NCI-H2029 treated with DMSO at 0.1 percent for 48 hours (cell line): ENCODE measurements at places on chromosomes 4 and X.

GRCh38 chrX:19195243-19195610, 73.0 kb upstream of the ADGRG2 start:
- DNase-seq, result no peak

DNA sequence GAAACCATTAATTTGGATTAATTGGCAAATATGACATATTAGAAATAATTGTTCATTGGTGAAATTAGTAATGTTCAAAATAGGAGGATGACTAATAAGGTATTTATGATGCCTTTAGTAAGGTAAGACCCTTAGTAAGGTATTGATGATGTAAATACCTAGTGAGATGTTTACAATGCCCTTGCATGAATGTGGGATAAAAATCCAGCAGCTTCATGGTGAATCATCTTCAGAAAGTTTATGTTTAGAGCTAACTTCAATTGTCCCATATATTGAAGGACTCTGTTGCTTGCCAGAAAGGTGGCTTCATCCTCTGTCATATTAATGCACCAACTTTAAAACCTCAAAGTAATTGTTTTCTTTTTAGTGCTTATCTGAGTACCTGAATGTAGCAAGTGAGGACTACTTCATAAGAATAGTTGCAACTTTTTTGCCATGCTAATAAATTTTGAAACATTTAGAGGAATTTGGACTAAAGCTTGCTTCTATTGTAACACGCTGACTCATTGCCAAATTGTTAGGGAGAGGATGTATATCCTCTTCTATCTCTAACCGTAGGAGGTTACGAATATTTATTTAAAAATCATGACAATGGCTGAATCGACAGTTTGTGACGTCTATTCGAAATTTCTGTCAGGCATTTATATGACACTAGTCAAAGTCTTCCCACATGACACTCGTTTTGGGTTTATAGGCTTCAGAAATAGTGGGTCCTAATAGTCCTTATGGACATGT, 174.1 kb upstream of the HS3ST1 start:
- DNase-seq, result no peak

- DNase-seq, result no peak
These were observed 11.3 kb downstream of the PNCK start for GRCh38 chrX:153662266-153662665.

- DNase-seq, result no peak
These were observed 510.9 kb downstream of the ANKRD50 start for GRCh38 chr4:124201636-124202035.

- DNase-seq, result no peak
These were observed 165.6 kb downstream of the CBR4 start for GRCh38 chr4:168844353-168845049.

DNA sequence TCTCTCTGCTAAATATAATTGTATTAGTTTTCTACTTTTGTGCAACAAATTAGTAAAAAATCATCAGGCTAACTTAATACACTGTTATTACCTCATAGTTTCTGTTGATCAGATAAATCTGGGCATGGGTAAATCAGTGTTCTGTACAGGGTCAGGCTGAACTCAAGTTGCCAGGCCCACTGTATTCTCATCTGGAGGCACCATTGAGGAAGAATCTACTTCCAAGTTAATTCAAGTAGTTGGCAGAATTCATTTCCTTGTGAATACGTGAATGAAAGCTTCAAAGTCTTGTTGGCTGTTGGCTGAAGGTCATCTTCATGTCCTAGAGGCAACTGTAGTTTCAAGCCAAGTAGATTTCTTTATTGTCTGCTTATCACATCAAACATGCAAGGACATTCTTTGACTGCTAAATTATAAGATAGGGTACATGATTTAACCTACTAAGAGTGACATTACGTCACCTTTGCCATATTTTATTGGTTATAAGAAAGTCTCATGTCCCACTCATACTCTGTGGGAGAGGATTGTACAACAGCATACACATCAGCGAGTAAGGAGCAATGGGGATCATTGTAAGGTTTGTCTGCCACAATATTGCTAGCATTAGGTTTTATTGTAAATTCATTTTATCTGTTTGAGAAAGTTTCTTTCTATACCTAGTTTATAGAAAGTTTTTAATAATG, 1219.0 kb downstream of the ARAP2 start:
- DNase-seq, result no peak

- DNase-seq, result peak; percentile 73
These were observed 12.8 kb downstream of the PJA1 start for GRCh38 chrX:69152417-69152841.

- DNase-seq, result no peak
These were observed 119.3 kb downstream of the C4orf51 start for GRCh38 chr4:145799223-145799622.

GRCh38 chr4:102547973-102548372, 46.8 kb downstream of the NFKB1 start:
- no peak for DNase-seq

DNA sequence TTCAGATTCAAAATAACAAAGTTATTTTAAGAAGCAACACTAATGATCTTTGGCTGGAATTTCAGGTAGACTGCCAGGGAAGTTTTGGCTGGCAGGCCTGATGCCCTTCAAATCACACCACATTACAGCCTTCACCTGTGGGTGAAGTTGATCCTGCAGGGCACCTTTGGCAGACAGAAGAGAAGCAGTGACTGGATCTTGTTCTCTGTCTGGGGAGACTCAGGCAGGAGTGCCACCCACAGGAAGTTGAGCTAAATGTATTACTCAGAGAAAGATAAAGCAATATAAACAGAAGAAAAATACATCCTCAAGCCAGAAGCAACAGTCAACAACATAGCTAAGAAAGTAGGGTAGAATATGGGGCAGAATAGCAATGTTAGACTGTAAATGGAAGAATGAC, 12.8 kb upstream of the CFAP299 start:
- DNase-seq, result no peak

DNA sequence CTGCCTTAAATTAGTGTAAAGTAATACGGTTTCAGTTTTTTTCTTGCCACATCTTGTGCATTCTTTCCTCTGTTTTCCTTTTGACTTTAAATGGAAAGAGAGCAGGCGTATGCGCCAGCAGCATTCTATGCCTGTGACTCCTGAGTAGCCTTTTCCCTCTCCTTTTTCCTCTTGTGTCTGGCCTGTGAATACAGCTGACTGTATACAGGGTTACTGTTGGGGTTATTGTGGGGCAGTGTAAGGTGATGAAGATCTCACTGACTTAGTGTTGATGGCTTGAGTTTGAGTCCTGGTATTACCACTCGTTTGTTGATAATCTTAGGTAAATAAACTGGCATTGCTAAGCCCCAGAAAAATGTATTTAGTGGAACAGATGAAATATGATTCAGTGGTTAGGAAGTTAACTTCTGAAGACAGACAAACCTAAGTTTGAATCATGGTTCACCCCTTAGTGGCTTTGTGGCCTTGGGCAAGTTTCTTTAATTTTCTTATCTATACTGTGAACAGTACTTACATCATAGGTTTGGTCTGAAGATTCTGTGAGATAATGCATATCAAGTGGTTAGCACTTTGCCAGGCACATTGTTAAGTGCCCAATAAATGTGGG, 105.1 kb downstream of the FNIP2 start:
- no peak for DNase-seq

DNA sequence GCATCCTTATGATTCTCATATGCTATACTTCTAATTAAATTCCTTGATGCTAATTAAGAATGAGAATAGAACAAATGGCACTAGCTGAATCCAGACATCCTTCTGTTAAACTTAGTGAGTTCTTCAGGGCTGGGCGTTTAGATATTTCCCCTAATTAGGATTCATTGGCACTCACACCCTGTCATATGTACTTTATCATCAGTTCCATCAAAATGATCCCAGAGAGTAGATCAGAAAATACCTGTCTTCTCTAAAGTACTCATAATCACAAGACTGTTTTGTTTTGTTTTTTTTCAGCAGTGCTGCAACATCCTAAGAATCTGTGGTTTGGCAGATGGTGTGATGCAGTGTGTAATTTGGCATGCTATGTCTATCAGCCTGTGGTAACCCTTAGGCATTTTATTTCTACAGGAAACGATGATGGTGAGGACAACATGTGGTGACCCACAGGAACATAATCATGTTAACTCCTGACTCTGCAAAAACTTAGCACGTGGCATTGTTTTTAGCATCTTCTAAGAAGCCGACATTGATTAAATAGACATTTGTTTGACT, 2528.4 kb downstream of the ARAP2 start:
- no peak for DNase-seq

DNA sequence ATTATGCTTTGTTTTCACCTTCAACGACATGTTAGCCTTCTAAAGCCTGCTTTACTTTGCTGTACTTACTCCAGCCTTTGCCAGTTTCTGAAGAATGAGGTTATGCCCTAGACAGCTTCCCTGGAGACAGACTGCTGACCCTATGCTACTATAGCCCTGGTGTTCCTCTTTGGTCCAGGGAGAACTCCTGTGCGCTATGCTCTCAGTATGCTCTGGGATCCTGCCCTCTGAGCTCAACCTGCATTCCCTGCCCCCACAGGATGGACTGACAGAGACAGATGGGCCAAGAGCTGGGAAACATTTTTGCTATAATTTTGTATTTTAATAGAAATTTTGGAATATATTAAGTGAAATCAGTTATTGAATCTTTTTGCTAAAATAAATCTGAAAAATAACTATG, 425.9 kb downstream of the TMA16 start:
- no peak for DNase-seq

GRCh38 chr4:145895056-145895455, 43.6 kb downstream of the ZNF827 start:
- no peak for DNase-seq

- DNase-seq, result no peak
These were observed 418.9 kb downstream of the CCSER1 start for GRCh38 chr4:90546114-90546513.

- no peak for DNase-seq
These were observed 59.4 kb upstream of the TLL1 start for GRCh38 chr4:165813606-165814005.

- peak; percentile 34 for DNase-seq
These were observed 24.2 kb downstream of the FAM156A start for GRCh38 chrX:52933976-52934703.

- DNase-seq, result no peak
These were observed 22.9 kb upstream of the ANK2 start for GRCh38 chr4:113026556-113026955.

- no peak for DNase-seq
These were observed 102.6 kb downstream of the RAPGEF2 start for GRCh38 chr4:159205466-159205865.

- DNase-seq, result no peak
These were observed 407 bp downstream of the IL13RA1 start for GRCh38 chrX:118727686-118728339.

DNA sequence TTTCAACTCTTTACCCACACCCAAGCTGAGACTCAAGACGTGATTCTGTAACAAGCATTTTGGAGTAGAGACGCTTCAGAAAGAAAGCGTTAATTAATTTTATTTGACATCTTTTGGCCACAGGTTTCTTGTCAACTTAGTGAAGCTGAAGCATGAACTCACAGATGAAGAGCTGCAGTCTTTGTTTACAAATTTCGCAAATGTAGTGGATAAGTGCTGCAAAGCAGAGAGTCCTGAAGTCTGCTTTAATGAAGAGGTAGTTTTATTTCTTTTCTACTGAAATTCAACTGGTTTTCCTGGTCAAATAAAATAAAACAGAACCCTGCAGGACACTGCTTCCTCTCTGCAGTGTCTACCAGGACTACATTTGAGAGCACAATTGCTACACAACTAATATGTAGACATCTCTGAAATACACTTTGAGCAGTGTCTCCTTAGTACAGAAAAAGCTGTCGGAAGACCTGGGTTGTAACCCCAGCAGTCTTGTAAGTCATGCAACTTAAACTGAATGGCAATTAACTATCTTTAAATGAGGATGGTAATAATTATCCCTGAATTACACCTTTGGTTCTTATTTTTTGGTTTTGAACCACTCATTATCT, 20.2 kb downstream of the AFM start:
- DNase-seq, result no peak

DNA sequence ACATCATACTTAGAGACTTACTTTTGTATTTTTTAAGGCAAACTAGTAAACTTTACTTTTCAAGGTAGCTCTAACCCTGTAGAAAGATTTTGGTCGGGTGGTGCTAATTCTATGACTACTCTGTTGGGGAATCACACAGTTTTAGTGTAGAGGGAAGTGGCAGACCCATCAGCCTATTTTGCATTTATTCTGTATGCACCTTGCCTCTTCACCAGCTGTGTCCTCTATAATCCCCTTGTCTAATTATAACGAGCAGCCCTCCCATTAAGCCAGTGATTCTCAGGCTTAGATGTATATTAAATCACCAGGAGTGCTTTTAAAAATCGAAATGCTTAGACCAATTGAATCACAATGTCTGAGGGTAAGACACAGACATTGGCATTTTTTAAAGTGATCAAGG, 78.1 kb downstream of the GALNT7 start:
- DNase-seq, result no peak

- no peak for DNase-seq
These were observed 25.1 kb upstream of the MXD4 start for GRCh38 chr4:2286904-2287593.

DNA sequence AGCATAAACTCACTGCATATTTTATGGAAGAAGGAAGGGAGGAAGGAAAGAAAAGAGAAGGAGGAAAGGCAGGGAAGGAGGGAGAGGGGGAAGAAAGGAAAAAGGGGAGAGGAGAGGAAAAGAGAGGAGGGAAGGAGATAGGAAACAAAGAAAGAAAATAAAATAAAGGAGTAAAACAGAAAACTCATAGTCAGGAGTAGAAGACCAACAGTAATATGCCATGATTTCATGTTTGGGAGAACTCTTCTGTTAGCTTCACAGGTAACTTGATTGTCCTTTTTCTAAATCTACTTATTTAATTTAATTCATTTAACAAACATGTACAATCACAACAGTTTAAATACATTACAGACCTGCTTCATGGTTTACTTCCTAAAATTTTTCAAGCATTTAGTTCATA, 46.8 kb upstream of the SGMS2 start:
- no peak for DNase-seq

- no peak for DNase-seq
These were observed 158.6 kb downstream of the STK32B start for GRCh38 chr4:5209862-5210261.

DNA sequence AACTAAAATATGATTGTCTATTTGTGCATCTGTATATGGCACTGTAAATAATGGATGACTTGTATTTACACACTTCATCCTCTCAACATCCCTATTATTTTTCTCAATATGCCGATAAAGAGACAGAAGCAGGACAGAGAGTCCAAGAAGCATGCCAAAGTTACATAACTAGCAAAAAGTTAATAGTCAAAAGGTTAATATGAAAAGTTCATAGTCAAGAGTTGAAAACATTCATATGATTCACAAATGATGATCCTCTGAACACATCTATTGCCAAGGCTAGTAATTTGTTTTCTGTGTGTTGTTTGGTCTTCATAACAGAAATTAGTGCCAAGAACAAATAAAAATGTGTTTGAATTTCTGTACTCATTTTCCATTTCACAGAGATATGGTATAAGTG, 231.0 kb downstream of the ADAMTS3 start:
- no peak for DNase-seq

GRCh38 chr4:80586716-80587115, 251.2 kb downstream of the CFAP299 start:
- no peak for DNase-seq

DNA sequence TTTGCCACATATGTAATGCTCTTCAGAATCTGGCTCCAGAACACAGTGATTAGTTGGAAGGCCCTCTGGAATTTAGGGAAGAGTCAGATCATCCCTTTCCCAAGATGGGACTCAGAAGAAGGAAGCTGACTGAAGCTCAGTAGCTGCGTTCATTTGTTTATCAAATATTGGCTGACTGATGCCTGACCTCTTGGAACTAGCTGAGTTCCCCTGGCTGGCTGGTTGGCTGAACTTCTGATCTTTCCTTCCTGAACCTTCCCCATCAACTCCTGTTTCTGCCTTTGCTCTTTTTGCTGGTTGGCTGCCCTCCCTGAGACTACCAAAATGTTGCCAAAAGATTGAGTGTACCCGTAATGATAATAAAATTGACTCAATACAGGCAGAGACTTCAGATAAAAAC, 866.5 kb upstream of the INTU start:
- no peak for DNase-seq
